MG63 (cell line): ENCODE measurements at places on chromosomes 4 and X.

- DNase-seq, result no peak
Measured at GRCh38 chr4:21195682-21196081, 495.4 kb downstream of the PACRGL start.

- DNase-seq, result no peak
Measured at GRCh38 chr4:23979534-23979933, 89.7 kb upstream of the PPARGC1A start.

DNA sequence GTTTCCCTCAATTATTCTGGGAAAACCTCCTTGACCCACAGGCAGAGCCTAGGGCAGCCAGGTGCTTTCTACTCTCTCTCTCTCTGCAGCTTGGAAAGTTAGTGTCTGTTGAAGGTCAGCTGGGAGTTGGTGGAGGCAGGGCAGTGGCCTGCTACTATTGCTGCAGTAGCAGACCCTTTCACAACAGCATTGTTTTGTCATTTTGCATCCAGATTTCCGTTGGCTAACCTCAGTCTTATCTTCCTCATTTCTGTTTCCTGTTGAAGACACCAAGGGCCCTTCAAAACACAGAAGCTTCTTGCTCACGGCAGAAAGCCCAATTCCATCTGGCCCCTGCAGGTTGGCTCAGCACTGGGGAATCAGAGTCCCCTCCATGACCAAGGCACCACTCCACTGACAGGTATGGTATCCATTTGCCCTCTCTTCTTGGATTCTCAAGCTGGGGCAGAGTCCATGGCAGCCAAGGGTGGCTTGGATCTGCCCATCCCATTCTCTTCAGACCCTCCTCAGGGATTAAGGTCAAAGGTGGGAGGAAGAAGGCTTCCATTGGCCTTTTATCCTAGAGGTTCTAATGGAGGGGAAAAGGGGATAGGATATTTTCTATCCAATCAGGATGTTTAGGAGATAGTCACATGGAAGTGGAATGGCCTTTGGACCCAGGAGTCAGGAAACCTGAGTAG, 24.6 kb downstream of the VSIG4 start:
- DNase-seq, result no peak

- DNase-seq, result no peak
Measured at GRCh38 chrX:11566173-11566572, 99.5 kb downstream of the ARHGAP6 start.

DNA sequence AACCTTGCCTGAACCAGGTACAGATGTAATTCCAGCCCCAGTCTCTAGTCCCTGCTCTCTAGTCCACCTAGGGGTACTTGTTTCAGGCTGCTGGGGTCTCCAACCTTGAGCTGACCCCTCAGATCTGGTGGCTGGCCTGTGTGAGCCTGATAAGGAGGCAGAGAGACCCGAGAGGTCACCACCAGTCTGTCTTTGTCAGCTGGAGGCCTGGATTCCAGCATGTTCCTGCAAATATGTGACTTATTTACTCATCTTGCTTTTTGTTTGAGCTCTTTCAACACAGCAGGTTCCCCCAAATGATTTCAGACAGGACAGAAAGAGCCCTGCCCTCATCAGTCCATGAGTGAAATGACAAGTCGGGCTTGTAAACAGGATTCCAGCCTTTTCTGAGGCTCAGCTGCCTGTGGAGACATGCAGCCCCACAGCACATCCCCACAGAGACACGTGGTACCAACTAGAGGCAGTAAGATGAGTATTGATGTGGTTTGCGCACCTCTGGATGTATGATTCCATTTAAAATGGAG, 37.5 kb upstream of the STK26 start:
- DNase-seq, result no peak
